ENCODE measurements at places on chromosomes 5 and 9.
A peak's percentile ranks its signal among the peaks of the same experiment; 100 is the strongest.

GRCh38 chr5:140041492-140042392 lies 1.4 kb downstream of the NRG2 start:
- DNase-seq = no peak

DNA sequence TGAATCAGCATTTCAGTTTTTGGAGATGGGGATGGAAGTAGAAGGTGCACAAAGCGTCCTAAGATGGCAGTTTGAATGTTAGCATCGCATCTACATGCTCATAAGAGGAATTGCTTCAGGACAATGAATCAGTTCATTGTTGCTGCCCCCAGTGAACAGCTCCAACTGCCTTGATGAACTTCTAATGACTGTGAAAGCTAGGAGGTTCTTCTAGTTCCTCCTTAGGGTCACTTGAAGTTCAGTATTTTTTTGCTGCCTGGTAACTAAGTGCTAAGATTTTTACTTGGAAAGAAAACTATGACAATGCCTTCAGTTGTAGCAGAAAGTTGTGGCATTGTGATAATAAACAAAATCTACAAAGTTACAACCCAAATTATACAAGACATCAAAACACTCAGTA lies 271.6 kb downstream of the RAB3C start:
- no peak for DNase-seq

DNA sequence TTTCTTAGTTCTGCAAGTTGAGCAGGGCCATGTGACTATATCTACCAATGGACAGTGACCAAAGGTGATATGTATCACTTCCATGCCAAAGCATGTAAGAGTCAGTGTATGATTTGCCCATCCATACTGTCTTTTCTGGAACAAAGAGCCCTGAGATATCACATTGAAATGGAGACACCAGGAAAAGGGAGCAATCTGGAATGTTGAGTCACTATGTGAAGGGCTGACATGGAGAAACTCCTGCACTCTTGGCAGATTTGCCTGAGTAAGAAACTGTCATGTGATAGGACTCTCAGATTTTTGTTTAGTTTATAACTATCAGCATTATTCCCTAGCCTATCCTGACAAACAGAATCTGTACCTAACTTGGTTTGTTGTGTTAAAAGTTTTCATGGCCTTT lies 29.8 kb upstream of the TMEM161B start:
- no peak for DNase-seq

DNA sequence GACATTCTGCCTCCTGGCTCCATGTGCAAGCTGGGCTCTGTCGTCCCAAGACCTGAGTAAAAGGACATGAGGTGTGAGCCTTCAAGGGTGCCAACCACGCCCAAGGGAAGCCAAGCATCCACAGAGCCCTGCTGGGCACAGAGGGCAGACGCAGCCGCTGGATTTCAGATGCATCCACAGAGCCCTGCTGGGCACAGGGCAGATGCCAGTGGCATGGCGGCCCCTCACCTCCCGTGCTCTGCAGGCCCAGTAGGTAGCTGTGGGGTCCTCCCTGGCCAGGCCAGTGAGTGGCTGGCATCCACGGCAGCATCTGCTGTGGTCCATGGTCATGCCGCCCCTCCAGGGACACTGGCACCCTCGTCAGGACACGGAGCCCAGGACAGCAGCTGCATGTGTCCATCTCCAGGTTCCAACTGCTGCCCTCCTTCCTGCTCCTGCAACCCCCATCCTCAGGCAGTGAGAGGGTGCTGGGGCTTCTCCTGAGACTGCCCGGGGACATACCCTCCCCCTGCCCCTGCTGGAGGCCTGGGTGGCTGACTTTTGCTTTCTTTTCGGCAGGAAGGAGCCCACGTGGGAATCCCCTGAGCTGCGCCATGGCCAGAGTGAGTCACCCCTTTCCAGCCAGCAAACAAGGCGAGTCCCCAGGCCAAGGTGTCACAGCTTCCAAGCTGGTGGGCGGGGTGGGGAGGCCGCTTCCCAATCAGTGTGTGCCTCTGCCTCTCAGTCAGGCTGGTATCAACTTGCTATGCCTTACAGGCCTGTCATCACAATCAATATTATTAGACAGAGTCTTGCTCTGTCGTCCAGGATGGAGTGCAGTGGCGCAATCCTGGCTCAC lies 4.0 kb upstream of the TRAF2 start:
- peak; percentile 86 for DNase-seq

- no peak for DNase-seq
Observed at GRCh38 chr5:43584166-43584699, 18.7 kb upstream of the NNT start.

GRCh38 chr5:1561402-1561929 lies 37.7 kb upstream of the LPCAT1 start:
- no peak for DNase-seq

- DNase-seq = no peak
Observed at GRCh38 chr5:10653043-10653442, 89.2 kb downstream of the ANKRD33B start.

DNA sequence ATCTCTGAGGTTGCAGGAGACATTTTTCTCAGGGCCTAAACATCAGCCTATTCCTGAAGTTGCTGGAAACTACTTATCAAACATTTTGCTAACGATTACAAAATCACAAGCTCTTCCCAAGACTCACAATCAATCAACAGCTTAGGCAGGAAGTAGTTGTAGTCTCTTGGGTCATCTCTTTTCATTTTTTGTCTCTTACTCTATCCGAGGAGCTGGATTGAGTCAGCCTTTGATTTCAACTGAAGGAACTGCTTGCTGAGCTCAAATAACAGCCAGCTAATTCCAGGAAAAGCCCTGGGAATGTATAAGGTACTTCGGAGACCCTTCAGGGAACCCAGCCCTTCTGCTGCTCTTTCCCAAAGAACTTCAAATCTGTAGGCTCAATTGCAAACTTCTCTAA lies 398.9 kb downstream of the PLK2 start:
- no peak for DNase-seq

DNA sequence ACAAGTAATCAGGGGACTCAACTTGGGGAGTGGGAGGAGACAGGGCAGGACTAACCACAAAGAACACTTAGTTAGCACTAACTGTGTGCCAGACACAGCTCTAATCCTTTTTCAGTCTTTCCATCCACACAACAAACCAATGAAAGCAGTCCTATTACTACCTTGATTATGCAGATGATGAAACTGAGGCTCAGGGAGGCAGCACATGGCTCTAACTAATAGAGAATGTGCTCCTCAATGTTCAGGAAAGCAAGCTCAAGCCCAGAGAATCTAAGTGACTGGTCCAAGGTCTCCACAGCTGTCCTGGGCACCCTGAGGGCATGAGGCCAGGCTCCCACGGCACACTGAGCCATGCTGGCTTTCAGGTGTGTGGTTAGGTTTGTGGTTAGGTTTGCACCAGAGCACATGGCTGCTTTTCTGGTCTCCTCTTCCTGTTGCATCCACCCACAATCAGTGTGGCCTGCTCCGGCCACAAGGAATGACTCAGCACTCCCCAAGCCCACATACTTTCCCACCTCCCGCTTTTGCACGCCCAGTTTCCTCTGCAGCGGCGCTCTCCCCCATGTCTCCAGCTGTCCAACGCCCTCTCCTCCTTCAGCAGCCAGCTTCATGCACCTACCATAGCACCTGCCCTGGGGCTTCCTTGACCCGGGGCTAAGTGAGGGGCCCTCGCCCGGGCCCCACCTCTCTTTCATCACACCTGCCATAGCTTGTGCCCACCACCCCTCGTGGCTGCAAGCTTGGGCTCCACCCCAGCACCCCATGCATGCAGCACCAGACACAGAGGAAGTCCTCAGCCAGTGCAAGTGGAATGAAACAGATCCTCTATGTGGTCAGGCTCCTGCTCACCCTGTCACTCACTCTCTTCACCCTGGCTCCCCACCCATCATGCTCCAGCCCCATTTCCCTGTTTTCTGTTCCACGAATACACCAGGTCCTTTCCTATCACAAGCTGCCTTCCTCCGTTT lies 133.1 kb downstream of the GABBR2 start:
- DNase-seq = no peak

GRCh38 chr9:120654272-120654671 lies 60.0 kb downstream of the MEGF9 start:
- DNase-seq = no peak

DNA sequence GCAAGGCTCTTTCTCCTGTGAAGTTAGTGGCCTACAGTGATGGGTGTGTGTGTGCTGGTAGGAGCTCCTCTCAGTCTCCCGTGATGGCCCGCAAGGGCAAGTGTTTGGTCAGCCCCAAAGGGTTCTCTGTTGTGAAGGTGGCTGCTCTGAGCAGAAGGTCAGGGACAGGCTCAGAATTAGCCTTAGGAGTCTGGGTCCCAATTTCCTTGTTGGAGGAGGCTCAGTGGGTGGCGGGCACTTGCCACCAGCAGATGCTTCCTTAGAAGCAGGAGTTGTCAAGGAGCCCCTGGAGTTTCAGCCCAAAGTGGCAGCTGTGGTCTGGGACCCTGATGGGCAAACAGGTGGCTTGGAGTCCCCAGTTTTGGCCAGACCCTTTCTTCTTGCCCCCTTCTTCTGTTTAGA lies 154.4 kb downstream of the MACROH2A1 start:
- DNase-seq = no peak

DNA sequence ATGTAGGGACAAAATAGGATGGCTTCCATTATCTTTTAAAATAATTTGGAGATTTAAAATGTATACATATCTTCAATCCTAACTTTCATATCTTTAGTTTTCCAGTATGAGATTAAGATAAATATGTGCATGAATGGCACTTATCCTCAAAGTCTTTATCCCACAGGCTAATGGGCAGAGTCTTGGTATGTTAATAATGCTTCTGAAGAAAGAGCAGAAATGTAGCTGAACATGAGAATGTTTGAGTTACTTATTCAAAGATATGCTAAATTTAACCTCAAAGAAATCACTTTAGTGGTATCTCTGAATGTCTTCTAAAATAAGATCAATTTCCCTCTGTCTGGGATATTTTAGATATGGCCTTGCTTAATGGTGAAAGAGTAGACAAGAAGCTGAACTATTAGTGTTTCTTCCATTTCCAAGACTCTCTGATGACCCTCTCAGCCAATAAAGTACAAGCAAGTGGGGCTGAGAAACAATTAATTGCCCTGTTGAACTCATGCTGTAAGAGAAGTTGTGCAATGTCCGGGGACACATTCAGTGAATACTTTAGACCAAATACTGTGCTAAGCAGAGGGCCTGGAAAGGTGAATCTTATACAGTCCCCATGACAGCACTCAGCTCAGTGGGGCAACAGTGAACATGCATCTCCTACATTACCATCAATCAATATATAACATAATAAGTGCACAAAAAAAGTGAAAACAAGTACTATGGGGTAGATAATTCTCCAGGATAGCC lies 50.0 kb upstream of the ADAMTSL1 start:
- DNase-seq = no peak

DNA sequence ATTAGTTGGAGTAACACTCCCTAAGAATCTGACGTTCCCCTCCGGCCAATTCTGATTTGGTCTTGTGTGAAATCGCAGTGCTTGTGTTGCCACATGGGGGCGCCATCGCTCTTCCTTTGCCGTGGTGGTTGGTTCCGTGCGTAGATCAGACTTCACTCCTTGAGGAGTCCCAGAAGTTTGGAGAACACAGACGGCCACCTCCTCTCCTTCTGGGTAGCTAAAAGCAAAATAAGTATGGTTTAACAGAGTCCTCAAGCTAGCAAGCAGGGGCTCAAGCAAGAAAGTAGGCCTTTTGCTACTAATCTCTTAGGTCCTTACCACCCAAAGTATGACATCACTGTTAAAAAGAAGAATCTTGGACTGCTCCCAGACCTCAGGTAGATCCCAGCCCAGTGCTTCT lies 59.5 kb downstream of the HSPA4 start:
- peak; percentile 74 for DNase-seq

DNA sequence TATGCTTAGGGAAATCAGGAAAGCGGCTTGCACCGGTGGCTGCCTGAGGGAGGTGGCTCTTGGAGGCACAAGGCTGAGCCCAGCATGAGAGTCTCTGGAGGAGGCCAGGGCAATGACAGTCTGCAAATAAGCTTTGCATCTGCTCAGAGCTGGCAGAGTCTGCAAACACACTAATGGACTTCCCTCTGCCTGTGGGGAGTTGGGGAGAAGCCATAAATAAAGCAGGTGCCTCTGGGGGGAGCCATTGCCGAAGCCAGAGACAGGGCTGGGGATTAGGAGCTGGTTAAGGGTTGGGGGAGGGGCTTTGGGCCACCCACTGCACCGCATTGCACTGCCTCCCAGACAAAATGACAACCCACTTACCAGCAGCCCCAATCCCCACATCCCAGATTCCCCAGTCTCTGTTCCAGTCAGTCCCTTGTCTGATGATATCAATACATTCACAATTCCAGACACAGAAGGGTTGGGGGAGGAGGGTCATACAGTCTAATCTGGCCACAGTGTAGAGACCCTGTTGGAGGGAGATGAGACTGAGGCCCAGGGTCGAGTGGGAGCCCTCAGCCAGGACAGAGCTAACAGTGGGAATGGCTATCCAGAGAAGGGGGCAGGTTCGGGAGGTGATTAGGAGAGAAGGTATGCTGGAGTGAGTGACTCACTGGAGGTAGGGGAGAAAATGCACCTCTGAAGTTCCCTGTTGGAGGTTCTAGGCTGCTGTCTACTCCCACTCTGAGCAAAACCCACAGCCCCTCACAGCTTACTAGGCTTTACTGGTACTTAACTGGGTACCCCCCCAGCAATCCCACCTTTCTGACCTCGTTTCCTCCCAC lies 53.7 kb downstream of the PAX5 start:
- no peak for DNase-seq

DNA sequence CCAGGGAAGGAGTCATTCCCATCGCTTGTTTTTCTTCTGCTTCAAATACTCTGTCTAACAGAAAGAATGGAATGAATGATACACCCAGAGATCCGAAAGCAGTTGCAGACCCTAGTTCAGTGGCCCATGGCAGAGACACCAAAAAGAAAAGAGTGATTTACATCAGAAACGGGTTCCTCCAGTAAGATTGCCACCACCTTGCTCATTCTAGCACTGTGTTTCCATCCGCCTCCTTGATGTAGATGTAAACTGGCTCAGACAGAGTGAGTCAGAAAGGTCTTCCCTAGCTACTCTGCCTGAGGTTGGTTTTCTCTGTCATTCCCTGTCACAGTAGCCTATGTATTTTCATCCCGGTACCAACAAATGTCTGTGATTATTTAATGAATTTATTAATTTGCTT lies 15.9 kb upstream of the CLINT1 start:
- no peak for DNase-seq

DNA sequence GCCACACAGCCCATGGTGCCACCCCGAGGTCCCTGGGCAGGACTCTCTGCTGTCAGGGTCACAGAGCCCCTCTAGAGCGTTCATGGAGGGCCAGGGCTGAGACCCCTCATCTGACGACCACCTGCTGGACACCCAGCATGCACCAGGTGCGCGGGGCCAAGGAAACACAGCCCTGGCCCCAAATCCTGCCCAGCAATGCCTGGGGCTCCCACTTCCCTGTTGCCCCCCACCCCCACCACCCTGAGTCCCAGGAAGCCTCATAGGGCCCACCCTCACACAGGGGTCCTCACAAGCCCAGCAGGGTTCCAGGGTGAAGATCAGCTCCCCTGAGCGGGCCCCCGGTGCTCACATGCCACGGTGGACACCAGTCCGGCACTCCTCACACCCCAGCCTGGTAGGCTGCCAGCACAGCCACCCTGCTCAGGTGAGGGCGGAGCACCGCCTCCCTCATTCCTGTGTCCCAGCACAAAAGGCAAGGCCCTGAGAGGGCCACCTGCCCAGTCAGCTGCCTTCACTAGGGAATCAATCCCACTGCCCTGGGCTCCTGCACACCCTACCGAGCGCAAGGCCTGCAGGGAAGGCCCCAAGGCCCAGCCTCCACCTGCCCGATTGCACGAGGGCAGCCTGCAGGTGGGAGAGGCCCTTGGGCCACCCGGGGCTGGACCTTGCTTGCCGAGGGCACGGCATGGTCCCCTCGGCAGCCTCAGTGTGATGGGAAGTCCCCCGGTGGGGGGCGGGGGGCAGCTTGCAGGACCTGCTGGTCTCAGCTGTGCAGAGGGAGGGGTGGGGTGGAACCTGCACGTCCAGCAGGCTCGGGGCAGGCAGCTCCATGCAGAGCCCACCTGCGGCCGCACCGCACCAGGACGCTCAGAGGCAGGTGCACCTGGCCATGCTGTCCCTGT lies 56.4 kb upstream of the UBAC1 start:
- no peak for DNase-seq
